ENCODE measurements at places on chromosomes 13 and 19.

DNA sequence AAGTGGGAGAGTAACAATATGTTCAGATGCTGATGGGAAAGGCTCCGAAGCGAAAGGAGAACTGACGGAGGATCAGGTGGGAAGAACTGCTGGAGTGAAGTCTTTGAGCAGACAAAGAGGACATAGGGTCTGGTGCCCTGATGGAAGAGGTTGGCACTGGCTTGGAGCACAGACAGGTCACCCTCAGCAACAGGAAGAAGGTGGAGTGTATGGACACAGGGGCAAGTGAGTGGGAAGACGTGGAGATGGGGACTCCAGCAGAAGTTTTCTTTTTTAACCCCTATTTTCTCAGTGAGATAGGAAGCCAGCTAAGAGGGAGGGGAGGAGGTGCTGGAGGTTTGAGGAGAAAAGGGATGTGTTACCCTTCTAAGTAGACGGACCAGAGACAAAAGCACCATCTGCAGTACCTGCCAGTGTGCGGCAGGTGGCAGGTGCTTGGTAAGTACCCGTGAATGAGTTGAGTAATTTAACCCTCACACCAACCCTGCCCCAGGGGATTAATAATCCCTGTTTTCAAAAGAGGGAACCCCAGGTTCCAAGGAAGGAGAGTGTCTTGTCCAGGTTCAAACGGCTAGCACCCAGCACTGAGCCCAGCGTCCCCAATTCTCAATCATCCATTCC lies 11.2 kb downstream of the HAS1 start:
- no peak for DNase-seq

GRCh38 chr19:29259153-29259552 lies 46.2 kb upstream of the UQCRFS1 start:
- DNase-seq = no peak

DNA sequence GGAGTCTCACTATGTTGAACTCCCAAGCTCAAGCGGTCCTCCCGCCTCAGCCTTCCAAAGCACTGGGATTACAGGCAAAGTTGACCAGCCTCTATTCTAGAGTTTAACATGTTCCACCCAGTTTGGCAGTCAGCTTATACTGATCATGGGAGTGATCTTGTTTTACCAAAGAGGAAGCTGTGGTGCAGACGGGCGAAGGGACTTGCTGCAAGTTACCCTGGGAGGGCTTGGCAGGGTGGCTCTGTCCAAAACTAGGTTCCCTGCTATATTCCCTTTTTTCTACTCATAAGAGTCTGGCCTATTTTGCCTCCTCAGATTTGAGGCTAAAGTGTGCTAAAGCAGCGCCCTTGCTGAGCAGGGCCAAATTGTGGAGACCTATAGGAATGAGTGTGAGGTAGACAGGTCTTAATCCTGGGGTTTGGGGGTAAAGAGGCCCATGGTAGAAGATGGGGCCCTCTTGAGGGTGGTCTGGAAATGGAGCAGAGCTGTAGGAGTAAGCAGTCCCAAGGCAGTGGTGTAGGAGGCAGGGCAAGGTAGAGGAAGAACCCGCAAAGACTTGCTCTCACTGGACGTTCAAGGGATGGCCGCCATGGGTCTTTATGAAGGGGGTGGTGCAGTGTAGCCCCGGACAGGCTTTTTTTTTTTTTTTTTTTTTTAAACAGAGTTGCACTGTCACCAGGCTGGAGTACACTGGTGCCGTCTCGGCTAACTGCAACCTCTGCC lies 3.3 kb downstream of the RPS19 start:
- DNase-seq = no peak

GRCh38 chr13:38804536-38804935 lies 117.7 kb downstream of the FREM2 start:
- no peak for DNase-seq

DNA sequence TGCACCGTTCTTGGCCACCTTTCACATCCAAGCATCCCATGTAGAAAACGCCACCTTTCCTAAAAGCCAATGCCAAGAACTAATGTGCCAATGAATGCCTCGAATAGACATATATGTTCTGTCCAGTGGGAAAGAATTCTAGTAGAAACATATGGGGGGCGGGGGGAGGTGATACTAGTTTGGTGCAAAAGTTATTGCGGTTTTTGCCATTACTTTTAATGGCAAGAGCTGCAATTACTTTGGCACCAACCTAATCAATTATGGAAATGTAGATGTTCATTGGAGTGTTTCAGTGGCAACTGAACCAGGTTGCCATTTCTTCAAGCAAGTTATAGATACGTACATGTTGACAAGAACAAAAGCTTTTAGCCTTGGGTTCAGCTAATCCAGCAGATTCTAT lies 34.6 kb downstream of the SLC15A1 start:
- no peak for DNase-seq

DNA sequence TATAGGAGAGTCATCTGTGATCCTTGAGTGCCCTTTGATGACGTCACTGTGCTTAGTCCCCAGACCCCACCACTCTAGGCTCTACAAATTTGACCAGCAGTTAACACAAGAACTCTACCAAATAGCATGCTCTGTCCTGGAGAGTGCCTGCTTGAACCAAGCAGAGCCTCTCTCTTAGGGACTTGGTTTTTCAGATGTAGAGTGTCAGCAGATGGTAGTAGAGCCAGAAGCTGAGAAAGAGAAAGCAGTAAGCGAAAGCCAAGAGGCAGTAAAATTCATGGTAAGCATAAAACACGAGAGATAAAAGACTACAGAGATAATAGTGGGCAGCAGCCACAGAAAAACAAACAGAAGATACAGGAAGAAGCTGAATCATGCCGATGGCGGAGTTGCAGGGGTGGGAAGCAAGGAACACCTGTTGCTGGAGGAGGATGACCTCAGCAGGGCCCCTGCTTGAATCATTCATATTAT lies 193.3 kb downstream of the SLC7A1 start:
- DNase-seq = no peak

- DNase-seq = no peak
Observed at GRCh38 chr19:21472507-21472906, 32.9 kb upstream of the ZNF429 start.

All from stimulated activated CD8-positive, alpha-beta memory T cell treated with anti-CD3 and anti-CD28 coated beads, Interleukin-15, amount 100 ng/mL, for 48 hours (primary cell).